ENCODE measurements at places on chromosomes 16 and 17. TPM values are rescaled to one million over a fixed set of nuclear protein-coding genes. Genes with fewer than 3 reads are reported as not detected.

The HS3ST6 gene
- total RNA-seq: not detected

DNA sequence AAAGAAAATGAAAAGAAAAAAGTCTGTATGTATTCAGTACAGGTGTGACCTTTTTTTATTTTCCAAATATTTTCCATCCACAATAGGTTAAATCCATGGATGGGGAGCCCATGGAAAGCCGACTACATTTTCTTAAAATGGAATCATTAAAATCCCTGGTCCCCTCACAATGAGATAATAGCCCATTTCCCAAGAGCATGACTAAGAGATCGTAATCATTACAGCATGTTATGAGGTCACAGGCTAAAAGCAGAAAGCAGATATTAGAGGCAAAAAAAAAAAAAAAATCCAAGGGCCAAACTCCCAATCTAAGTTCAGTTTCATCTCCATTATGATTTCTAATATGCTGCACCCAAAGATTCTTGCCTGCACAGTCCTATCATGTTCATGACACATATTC is 44.7 kb downstream of the CYTH1 start:
- H3K27me3 ChIP-seq: no peaks in the 10 kb centered on the region
- H3K36me3 ChIP-seq: no peaks in the 10 kb centered on the region
- no peak overlapping the region for H3K27ac ChIP-seq
- DNase-seq: peak; percentile 83
- H3K4me1 ChIP-seq: peaks cover 12% of the 10 kb centered on the region
- H3K4me3 ChIP-seq: no peak overlapping the region

DNA sequence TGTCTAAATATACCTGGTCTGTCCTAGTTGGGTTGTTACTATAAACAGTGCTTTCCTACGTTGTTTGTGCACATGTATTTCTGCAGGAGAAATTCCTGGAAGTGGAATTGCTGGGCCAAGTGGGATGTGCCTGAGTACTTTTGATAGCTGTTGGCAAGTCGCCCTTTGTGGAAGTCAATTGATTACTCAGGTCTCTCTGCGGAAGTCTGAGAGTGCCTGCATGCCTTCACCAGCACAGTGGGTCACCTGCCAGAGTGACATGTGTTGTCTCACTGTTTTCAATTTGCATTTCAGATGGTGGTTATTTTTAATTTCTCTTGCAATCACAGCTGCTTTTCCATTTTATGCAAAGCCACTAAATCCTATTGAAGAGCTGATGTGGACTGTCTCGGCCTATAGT is 2.3 kb upstream of the MVD start:
- no peak overlapping the region for H3K4me3 ChIP-seq
- H3K27me3 ChIP-seq: no peaks in the 10 kb centered on the region
- H3K4me1 ChIP-seq: no peaks in the 10 kb centered on the region
- no peak overlapping the region for H3K27ac ChIP-seq
- DNase-seq: no peak
- peaks cover 2% of the 10 kb centered on the region for H3K36me3 ChIP-seq

- H3K36me3 ChIP-seq: no peaks in the 10 kb centered on the region
- no peak overlapping the region for H3K27ac ChIP-seq
- no peaks in the 10 kb centered on the region for H3K27me3 ChIP-seq
- H3K4me1 ChIP-seq: peaks cover 15% of the 10 kb centered on the region
- no peak overlapping the region for H3K4me3 ChIP-seq
- peak; percentile 66 for DNase-seq
These were observed 11.5 kb upstream of the PITPNA start for GRCh38 chr17:1573932-1574696.

- H3K4me1 ChIP-seq: peaks cover 11% of the 10 kb centered on the region
- H3K27me3 ChIP-seq: no peaks in the 10 kb centered on the region
- no peak overlapping the region for H3K4me3 ChIP-seq
- H3K36me3 ChIP-seq: no peaks in the 10 kb centered on the region
- peak overlapping the region; percentile 27 for H3K27ac ChIP-seq
These were observed 237.0 kb downstream of the SOX9 start for GRCh38 chr17:72357764-72358365.
